Right atrium auricular region (tissue), 2 donors: ENCODE measurements at places on chromosomes 13 and 19.

GRCh38 chr13:51912091-51912490 lies 50.3 kb downstream of the CCDC70 start:
- DNase-seq = no peak

DNA sequence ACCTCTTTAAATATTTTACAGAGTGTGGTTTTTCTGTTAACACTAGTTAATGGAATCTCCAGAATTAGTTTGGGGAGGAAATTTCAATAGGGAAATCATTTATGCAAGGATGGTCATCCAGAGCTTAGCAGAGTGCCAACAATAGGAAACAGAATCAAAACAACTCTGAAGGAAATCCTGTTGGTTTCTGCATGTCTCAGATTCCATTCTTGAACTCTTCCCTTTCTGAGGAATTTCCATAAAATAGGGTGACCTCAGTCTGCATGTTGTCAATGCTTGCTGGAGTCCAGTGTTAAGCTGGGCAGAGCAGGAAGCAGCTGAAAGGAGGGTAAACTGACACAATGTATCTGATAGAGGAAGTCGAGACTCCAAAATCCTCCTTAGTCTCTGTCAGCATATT lies 16.9 kb downstream of the CBY2 start:
- no peak for DNase-seq

DNA sequence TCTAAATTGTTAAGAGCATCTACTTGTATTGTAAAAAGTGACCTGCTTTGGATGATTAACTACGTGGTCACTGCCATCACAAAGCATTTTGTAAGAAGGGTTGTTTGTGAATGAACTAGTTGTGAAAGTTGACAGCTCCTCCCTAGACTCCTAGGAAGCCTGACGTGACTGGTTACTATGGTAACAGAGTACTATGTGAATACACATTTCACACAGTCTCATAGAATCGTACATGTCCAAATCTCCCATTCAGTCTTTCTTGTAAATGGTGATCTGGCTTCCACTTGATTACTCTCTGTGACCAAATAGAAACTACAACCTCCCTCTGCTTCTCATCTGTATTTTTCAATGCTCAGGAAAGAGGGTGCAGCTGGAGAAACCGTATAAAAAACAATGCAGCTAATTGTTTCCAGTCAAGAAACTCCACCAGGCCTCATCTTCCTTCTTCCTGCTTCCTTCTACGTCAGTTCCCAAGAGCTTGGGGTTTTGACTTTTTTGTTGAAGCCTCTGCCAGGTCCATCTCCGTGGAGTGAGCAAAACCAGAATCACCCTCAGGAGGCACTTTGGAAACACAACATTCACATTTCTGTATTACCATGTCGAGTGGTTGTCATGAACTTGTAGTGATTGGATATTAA lies 83.4 kb downstream of the GPC6 start:
- DNase-seq = no peak

DNA sequence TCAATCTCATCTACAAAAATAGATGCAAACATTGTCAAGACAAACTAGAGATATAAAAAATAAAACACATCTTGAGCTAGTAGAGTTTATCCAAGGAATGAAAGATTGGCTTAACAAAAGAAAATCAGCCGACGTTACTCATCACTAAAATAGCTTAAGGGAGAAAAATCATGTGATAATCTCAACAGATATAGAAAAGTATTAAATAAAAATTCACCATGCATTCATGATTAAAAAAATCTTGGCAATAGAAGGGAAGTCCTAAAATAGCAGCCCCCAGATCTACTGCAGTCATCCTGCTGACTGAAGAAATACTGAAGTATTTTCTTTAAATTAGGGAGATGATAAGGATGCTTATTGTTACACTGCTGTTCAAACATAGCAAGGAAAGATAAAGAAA lies 12.6 kb upstream of the DCLK1 start:
- no peak for DNase-seq

GRCh38 chr19:3694361-3695123 lies 5.7 kb downstream of the PIP5K1C start:
- no peak for DNase-seq

DNA sequence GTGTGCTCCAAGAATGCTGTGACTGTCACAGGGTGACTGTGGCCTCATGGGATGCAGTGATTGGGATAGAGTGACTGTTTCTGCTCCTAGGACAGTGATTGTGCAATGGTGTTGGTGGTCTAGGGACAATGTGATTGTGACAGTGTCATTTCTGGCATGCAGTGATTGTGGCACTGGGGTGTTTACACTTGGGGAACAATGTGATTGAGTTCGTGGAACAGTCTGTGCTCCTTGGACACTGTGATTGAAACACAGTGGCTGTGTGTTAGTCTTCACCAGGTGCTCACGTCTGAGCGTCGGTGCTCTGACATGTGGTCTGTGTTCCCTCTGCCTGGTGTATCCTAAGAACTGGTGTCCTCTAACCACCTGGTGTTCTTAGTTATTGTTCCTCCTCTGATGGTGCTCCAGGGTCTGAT lies 1.7 kb downstream of the PDE4A start:
- no peak for DNase-seq

GRCh38 chr19:13053761-13054625 lies 48.7 kb downstream of the LYL1 start:
- peak; percentile 97 for DNase-seq

- DNase-seq = no peak
Measured at GRCh38 chr19:35549174-35549788, 3.9 kb downstream of the TMEM147 start.

DNA sequence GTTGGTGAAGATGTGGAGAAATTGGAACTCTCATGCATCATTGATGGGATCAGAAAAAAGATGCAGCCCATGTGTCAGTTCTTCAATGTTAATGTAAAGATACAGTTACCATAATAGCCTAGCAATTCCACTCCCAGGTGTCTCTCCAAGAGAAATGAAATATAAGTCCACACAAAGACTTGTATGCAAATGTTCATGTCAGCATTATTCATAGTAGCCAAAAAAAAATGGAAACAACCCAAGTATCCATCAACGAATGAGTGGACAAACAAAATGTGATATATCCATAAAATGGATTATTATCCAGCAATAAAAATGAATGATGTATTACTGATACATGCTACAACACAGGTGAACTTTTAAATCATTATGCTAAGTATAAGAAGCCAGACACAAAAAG lies 38.7 kb downstream of the CCDC70 start:
- DNase-seq = no peak

DNA sequence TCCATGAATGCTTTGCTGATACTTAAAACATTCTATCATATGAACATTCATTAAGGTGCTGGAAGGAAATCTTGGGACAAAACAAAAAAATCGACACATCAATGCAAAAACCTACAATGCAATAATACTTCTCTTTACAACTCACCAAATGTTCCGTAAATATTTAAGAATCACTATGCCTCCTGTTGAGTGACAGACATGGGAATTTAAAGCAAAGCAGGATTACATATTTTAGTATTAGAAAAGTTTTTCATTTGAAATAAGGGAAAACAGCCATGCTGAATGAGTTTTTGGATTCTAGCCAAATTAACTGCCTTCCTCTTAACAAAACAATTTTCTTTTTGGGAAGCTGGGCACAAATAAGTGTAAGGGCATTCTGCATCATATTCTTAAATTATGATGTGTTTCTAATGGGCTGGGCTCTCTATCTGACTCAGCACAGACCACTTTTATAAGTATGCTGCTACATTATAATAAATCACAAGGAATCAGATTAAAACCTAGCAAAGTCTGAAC lies 93.7 kb downstream of the RBM26 start:
- DNase-seq = no peak

DNA sequence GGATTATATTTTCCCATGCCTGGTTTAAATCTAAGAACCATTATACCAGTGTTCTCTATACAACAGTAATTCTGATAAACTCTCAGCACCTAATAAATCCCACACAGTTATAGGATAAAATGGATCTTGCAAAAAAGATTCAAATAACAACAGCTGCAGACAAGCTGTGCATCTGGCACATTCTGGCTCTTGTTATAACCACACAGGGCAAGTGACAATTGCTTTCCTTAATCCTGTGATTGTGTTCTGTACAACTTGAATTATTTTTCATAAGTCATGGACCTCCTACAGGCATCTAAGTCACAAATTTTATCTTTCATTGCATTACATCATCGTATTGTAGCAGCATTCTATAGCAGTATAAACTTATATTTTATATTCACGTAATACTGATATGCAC lies 948.3 kb downstream of the SLITRK1 start:
- DNase-seq = no peak

DNA sequence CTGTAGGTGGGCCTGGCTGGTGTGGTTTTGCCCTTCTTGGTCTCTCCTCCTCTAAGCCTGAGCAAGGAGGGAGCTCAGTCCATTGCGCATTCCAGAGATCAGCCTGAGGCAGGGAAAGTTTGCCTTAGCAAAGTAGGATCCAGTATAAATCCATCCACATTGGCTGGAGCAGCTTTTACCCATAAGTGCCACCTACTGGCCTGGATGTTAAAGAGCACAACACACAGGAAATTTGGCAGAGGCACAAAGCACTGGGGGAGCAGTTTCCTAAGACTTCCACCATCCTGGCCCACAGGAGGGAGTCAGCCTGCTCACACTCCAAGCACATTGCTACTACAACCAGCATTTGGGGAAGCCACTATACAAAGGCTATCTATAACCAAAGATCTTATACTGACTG lies 1124.2 kb downstream of the SLITRK1 start:
- DNase-seq = no peak

- no peak for DNase-seq
Measured at GRCh38 chr13:111577208-111577828, 256.9 kb downstream of the TEX29 start.

DNA sequence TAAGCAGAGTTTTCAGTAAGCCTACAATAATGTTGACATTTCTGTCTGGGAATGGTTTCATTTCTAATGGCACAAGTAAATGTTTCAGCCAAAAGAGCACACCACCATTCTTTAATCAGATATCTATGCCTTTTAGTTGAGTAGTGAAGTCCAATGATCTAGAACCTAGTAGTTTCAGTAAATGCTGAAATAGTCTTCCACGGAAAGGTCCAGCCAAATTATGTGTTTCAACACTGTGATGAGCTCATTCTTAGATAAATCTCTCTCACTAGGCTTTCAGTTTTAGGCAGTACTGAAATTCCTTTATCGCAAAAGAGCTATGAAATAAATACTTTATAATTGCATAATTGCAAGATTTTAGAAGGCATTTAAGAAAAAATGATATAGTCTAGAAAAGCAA lies 816.8 kb upstream of the PCDH9 start:
- no peak for DNase-seq

GRCh38 chr13:46728777-46729176 lies 68.2 kb downstream of the ESD start:
- no peak for DNase-seq

DNA sequence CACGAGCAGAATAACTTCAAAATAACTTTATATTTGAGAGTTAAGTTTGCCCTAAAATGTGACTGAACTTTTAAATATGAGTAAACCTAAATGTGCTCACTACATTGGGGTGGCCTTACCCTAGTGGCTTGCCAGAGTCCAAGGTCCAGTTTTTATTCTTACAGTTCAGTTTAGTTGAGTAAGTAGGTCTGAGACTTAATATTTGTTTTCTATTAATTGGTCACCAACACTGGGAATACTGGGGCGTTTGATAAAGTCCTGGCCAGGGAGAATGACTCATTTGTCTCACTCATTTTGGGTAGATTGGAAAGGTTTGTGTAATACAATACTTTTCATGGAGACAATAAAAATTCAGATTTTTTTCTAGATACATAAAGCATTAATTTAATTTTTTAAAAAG lies 127.8 kb upstream of the SPATA13 start:
- no peak for DNase-seq

GRCh38 chr13:44158881-44159632 lies 214.6 kb upstream of the SERP2 start:
- no peak for DNase-seq

- DNase-seq = no peak
Measured at GRCh38 chr13:71577127-71577526, 289.9 kb downstream of the DACH1 start.

- no peak for DNase-seq
Measured at GRCh38 chr13:101157261-101157660, 259.0 kb downstream of the NALCN start.

DNA sequence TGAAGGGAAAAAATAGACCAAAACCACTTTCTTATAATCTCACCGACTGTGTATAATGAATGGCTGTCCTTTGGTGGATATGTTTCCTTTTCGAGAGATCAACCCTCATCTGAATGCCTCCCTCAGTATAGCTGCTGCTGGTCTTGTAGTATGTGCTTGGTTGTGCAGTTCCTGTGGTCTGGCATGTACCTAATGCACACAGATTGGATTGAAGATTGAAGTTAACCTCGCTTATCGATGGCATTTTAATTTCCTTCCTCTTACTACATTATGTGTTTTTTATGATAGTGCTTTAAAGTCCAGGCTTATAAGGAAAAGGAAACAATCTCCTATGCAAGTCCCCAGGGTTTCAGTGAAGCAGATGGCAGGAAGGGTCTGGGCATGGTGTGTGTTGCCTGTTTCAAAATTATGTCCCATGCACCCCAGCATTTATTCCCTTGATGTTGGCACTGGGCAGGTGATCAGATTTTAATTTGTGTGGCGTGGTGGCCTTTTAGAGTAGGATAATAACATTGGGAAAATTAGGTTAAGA lies 334.1 kb downstream of the SHISA2 start:
- DNase-seq = no peak

- peak; percentile 73 for DNase-seq
Measured at GRCh38 chr19:42284066-42284501, 15.0 kb downstream of the CIC start.
